ENCODE measurements at places on chromosomes 11 and 22. TPM values are rescaled to one million over a fixed set of nuclear protein-coding genes. Genes with fewer than 3 reads are reported as not detected.

GRCh38 chr11:8253566-8253965, 10.1 kb downstream of the LMO1 start:
- no peaks in the 10 kb centered on the region for H3K4me1 ChIP-seq
- no peak overlapping the region for H3K27ac ChIP-seq
- no peak overlapping the region for H3K4me3 ChIP-seq
- H3K36me3 ChIP-seq: no peaks in the 10 kb centered on the region
- H3K27me3 ChIP-seq: peaks cover 8% of the 10 kb centered on the region
- DNase-seq: peak; percentile 21

- DNase-seq: peak; percentile 85
- H3K4me1 ChIP-seq: peaks cover 9% of the 10 kb centered on the region
- peaks cover 2% of the 10 kb centered on the region for H3K27me3 ChIP-seq
- no peaks in the 10 kb centered on the region for H3K36me3 ChIP-seq
- H3K27ac ChIP-seq: no peak overlapping the region
- no peak overlapping the region for H3K4me3 ChIP-seq
Observed at GRCh38 chr22:38415561-38416321, 39.3 kb downstream of the KCNJ4 start.

DNA sequence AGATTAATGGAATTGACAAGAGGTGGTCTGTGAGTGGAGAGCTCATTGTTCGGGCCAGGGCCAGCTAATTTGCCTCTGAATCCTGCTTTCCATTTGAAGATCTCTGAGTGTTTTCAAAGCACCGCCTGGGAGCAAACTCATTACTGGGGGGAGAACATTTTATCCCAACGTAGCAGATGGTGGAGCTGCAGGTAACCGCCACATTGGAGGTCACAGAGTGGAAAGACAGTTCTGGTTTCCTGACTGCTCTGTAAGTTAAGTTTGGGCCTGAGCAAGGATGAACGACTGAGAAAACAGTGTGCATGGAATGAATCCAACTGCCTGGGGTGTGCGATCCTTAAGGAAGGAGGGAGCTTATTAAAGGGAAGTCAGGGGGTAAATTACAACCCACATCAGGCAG, 30.5 kb downstream of the LMO2 start:
- H3K4me3 ChIP-seq: no peak overlapping the region
- no peak overlapping the region for H3K27ac ChIP-seq
- H3K27me3 ChIP-seq: peaks cover 83% of the 10 kb centered on the region
- no peaks in the 10 kb centered on the region for H3K4me1 ChIP-seq

- no peaks in the 10 kb centered on the region for H3K27me3 ChIP-seq
- DNase-seq: no peak
- H3K27ac ChIP-seq: no peak overlapping the region
- no peak overlapping the region for H3K4me3 ChIP-seq
- peaks cover 12% of the 10 kb centered on the region for H3K4me1 ChIP-seq
- peaks cover 5% of the 10 kb centered on the region for H3K36me3 ChIP-seq
Observed at GRCh38 chr22:19896665-19897355, 42.1 kb upstream of the GNB1L start.

The FADS2 gene
- 258 TPM for total RNA-seq

DNA sequence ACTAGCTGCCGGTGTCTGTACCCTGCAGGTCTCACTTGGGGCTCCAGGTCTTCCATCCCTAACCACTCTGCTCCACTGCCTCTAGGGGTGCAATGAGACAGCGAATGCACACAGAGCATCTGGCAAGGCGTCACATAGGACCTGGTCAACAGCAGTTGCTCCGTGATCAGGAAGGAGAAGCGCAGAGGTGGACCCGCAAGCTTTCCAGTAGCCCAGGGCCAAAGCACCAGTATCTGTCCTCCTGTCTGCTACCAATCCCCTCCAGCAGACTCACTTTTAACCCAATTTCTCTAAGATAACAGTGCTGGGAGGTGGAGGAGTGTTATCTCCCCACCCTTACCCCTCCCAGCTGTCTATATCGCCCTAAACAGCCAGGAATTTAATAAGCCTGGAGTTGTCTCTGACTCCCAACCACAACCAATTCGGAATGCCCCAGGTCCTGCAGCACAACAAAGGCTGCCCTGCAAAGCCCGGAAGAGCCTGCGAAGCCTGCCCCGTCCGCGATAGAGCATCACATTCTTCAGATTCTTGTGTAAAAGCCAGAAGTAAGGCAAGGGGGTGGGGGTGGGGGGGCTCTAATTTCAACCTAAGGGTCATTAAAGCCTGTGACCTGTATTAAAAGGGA, 19.3 kb downstream of the MYH9 start:
- peaks cover 99% of the 10 kb centered on the region for H3K4me1 ChIP-seq
- H3K4me3 ChIP-seq: peak overlapping the region; percentile 12
- H3K36me3 ChIP-seq: peaks cover 42% of the 10 kb centered on the region
- DNase-seq: peak; percentile 82
- H3K27ac ChIP-seq: peak overlapping the region; percentile 93

The LMF2 gene
- total RNA-seq: 56.8 TPM

GRCh38 chr11:104338186-104338585, 174.2 kb upstream of the PDGFD start:
- no peaks in the 10 kb centered on the region for H3K4me1 ChIP-seq
- no peak overlapping the region for H3K4me3 ChIP-seq
- no peaks in the 10 kb centered on the region for H3K36me3 ChIP-seq
- H3K27me3 ChIP-seq: no peaks in the 10 kb centered on the region

The GALR3 gene
- not detected for total RNA-seq

- no peaks in the 10 kb centered on the region for H3K4me1 ChIP-seq
- H3K27me3 ChIP-seq: no peaks in the 10 kb centered on the region
- H3K4me3 ChIP-seq: no peak overlapping the region
- no peaks in the 10 kb centered on the region for H3K36me3 ChIP-seq
- H3K27ac ChIP-seq: no peak overlapping the region
Observed at GRCh38 chr11:61776561-61777075, 15.8 kb downstream of the TMEM258 start.

DNA sequence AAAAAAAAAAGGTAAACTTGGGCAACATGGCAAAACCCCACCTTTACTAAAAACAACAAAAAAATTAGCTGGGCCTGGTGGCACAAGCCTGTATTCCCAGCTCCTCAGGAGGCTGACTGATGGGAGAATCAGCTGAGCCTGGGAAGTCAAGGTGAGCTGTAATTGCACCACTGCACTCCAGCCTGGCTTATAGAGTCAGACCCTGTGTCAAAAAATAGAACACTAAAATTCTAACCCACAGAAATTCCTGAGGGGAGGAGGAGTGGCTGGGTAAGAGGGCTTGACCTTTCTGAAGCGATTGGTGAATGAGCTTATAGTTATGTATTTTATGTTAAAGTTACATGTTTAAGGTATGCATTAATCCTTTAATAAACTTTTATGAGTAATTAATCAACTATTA, 53.3 kb downstream of the FAT3 start:
- no peak for DNase-seq
- H3K4me3 ChIP-seq: no peak overlapping the region
- peaks cover 29% of the 10 kb centered on the region for H3K4me1 ChIP-seq
- H3K27me3 ChIP-seq: no peaks in the 10 kb centered on the region

GRCh38 chr22:37183432-37184379, 4.3 kb downstream of the C1QTNF6 start:
- no peaks in the 10 kb centered on the region for H3K36me3 ChIP-seq
- no peak overlapping the region for H3K4me3 ChIP-seq
- H3K27me3 ChIP-seq: no peaks in the 10 kb centered on the region
- DNase-seq: peak; percentile 58
- peaks cover 22% of the 10 kb centered on the region for H3K4me1 ChIP-seq

- H3K27ac ChIP-seq: no peak overlapping the region
- no peak for DNase-seq
- no peaks in the 10 kb centered on the region for H3K4me1 ChIP-seq
- H3K36me3 ChIP-seq: no peaks in the 10 kb centered on the region
- no peak overlapping the region for H3K4me3 ChIP-seq
Observed at GRCh38 chr11:17932472-17932871, 80.4 kb downstream of the SERGEF start.

- H3K4me3 ChIP-seq: no peak overlapping the region
- H3K27ac ChIP-seq: no peak overlapping the region
- H3K4me1 ChIP-seq: no peaks in the 10 kb centered on the region
- H3K27me3 ChIP-seq: no peaks in the 10 kb centered on the region
- H3K36me3 ChIP-seq: no peaks in the 10 kb centered on the region
Observed at GRCh38 chr22:38114484-38115398, 4.3 kb upstream of the BAIAP2L2 start.

The FBLN1 gene
- 88.3 TPM for total RNA-seq

DNA sequence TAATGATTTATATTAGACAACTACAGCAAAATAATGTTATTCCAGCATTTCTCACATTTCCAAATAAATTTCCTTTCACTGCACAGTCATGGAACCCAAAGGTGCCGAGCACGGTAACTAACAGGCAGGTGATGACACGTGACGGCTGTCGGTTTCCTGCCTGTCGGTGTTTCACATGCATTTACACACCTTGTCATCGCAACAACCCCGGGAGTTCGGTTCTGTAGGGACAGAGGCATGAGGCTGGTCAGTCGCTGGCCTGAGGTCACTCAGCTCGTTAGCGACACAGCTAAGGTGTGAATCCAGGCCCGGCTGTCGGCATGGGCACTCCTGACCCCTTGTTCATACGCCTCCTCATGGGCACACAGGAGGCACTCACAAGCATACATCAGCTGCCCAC, 9.9 kb downstream of the DNAL4 start:
- no peak for DNase-seq
- no peaks in the 10 kb centered on the region for H3K27me3 ChIP-seq
- peaks cover 53% of the 10 kb centered on the region for H3K4me1 ChIP-seq
- H3K36me3 ChIP-seq: peaks cover 15% of the 10 kb centered on the region
- H3K27ac ChIP-seq: no peak overlapping the region

The SLC25A1 gene
- total RNA-seq: 69.2 TPM

The PLA2G6 gene
- 17.7 TPM for total RNA-seq

DNA sequence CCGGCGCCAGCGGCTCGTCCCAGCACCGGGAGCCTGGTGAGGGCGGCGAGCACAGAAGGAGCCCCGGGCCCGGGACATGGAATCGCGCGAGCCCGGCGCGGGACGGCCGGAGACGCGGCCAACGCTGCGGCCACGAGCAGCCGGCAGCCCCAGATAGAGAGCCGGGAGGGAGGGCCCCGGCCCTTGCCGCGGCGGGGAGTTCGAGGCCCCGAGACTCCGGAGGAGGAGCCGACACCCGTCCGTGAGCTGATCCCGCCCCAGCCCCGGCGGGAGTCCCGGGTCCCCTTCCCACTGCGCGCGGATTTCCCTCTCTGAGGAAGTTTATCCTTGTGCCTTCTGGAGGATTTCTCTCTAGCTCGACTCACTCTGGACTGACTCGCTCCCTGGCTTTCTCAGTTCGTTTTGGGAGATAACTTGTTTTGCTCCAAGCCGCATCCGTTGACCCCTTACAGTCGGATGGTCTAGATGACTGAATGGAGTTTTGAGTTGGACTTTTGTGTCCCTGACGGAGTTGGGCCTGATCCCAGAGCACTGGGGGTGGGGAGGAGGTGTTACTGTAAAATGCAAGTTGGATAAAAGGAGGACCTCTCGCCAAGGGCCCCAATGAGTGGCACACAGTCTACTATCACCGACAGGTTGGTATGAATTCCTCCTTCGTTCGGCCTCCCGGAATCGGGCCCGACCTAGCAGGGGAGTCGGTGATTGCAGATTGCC, 585 bp downstream of the ARHGEF12 start:
- H3K27ac ChIP-seq: peak overlapping the region; percentile 89
- no peaks in the 10 kb centered on the region for H3K27me3 ChIP-seq
- peak; percentile 88 for DNase-seq

GRCh38 chr11:100810666-100811065, 123.6 kb downstream of the ARHGAP42 start:
- no peaks in the 10 kb centered on the region for H3K36me3 ChIP-seq
- DNase-seq: no peak
- no peak overlapping the region for H3K27ac ChIP-seq
- H3K27me3 ChIP-seq: no peaks in the 10 kb centered on the region

The GLYAT gene
- not detected for total RNA-seq

The DUSP8 gene
- total RNA-seq: under 0.01 TPM

GRCh38 chr11:64996710-64997380, at the start of gene BATF2:
Gene BATF2, minus strand, starts transcription at chr11:64996971. Its CDS starts 57 bp downstream, at chr11:64996914.
- H3K4me1 ChIP-seq: peaks cover 9% of the 10 kb centered on the region
- H3K4me3 ChIP-seq: peak within 1 kb of the TSS; percentile 67
- no peaks in the 10 kb centered on the region for H3K27me3 ChIP-seq
- H3K27ac ChIP-seq: peak within 1 kb of the TSS; percentile 8
- H3K36me3 ChIP-seq: no peaks in the 10 kb centered on the region
- peak; percentile 90 for DNase-seq

GRCh38 chr22:33656808-33657628, 263.3 kb downstream of the LARGE1 start:
- H3K27me3 ChIP-seq: no peaks in the 10 kb centered on the region
- H3K27ac ChIP-seq: no peak overlapping the region
- H3K36me3 ChIP-seq: no peaks in the 10 kb centered on the region
- H3K4me1 ChIP-seq: peaks cover 6% of the 10 kb centered on the region
- DNase-seq: peak; percentile 55

The SCUBE1 gene
- 2.1 TPM for total RNA-seq

DNA sequence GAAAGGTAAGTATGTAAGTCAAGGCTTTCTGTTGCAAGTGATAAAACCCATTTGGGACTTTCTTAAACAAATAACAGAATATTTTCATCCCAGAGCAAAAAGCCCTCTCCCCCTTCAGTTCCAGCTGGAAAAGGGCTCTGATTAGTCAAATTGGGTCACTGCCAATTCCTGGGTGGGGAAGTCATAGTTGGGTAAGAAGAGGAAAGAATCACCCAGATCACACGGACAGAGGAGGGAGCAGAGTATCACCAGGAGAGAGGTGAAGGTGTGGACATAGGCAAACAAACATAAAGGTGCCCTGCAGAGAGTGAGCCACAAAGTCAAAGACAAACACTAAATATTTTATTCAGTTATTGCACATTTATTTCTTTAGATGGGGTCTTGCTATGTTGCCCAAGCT, 36.3 kb upstream of the SORL1 start:
- DNase-seq: no peak
- H3K4me3 ChIP-seq: no peak overlapping the region
- H3K27ac ChIP-seq: no peak overlapping the region
- no peaks in the 10 kb centered on the region for H3K36me3 ChIP-seq
- peaks cover 9% of the 10 kb centered on the region for H3K4me1 ChIP-seq
- H3K27me3 ChIP-seq: peaks cover 21% of the 10 kb centered on the region

- peak overlapping the region; percentile 78 for H3K4me3 ChIP-seq
- peaks cover 10% of the 10 kb centered on the region for H3K4me1 ChIP-seq
- no peaks in the 10 kb centered on the region for H3K36me3 ChIP-seq
- peak overlapping the region; percentile 83 for H3K27ac ChIP-seq
Observed at GRCh38 chr22:36065775-36066544, 37.3 kb upstream of the RBFOX2 start.

The RBMXL2 gene
- total RNA-seq: not detected

DNA sequence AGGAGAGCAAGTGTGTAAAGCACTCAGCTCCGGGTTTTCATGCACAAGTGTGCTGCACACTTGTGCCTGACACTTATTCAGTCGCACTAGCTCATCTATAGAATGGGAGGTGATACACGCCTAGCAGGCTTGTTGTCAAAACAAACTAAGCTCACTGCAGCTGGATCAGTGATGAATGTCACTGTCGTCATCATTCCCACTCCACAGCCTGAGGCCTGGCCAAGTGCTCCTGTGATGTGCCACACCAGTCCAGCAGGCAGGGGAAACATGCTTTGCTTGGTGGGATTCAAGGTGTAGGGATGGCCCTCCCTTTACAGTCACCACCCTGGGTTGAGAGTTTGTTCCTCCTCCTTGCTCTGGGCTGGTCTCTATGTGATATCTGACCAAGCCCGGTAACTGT, 6.8 kb downstream of the MPST start:
- H3K27me3 ChIP-seq: no peaks in the 10 kb centered on the region
- DNase-seq: peak; percentile 85
- no peak overlapping the region for H3K4me3 ChIP-seq
- H3K27ac ChIP-seq: no peak overlapping the region
- H3K4me1 ChIP-seq: no peaks in the 10 kb centered on the region

GRCh38 chr22:35634943-35635540, 13.2 kb upstream of the APOL6 start:
- H3K27me3 ChIP-seq: no peaks in the 10 kb centered on the region
- H3K4me1 ChIP-seq: peaks cover 10% of the 10 kb centered on the region
- no peak overlapping the region for H3K4me3 ChIP-seq
- H3K36me3 ChIP-seq: no peaks in the 10 kb centered on the region
- DNase-seq: no peak

All from osteoblast (primary cell).